ENCODE measurements at places on chromosomes 7 and 10.

DNA sequence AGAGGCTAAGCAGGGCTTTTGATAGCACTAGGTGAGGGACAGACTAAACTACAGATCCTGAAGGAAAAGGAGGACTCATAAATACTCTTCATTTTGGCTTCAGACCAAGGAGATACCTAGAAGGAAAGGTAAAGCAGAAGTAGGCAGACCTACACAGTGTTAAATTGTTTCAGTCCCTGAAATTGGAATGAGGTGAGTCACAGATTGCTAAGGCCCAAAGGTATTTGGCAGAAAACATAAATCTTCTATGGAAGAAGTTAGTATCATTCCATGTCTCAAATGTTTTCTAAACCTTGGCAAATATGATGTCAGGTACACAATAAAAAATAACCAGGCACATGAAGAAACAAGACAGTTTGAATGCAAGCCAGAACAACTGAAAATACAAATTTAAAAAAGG lies 30.0 kb downstream of the MTERF1 start:
- no peak for DNase-seq

DNA sequence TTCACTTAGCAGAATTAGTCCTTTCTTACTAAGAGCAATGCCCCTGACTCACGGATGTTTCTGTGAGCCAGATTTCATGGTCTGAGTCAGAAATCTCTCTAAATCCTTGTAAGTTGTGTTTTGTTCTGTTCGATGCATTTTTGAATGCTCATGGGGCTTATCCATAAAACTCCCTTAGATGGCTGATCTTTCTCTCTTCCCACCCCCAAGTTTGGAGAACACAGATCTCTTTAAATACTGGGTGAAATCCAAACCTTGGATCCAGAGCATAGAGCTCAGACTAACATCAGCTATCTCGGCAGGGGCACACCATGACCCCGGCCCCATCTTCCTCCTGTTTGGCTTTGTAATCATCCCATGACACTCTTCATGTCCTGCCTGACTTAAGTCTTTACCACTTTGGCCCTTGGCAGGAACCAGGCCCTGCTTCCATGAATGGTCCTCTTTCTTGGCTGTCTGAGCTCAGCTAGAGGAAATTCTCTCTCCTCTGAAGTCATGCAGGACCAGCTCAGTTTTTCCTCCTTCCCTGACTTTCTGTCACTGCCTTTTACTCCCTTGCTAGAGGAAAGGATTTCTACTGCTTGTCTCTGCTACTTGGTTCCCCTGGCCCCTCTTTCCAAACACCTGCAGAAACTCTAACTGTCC lies 120.4 kb upstream of the RAB11FIP2 start:
- no peak for DNase-seq

GRCh38 chr7:33044401-33044718 lies 18.2 kb downstream of the NT5C3A start:
- no peak for DNase-seq

DNA sequence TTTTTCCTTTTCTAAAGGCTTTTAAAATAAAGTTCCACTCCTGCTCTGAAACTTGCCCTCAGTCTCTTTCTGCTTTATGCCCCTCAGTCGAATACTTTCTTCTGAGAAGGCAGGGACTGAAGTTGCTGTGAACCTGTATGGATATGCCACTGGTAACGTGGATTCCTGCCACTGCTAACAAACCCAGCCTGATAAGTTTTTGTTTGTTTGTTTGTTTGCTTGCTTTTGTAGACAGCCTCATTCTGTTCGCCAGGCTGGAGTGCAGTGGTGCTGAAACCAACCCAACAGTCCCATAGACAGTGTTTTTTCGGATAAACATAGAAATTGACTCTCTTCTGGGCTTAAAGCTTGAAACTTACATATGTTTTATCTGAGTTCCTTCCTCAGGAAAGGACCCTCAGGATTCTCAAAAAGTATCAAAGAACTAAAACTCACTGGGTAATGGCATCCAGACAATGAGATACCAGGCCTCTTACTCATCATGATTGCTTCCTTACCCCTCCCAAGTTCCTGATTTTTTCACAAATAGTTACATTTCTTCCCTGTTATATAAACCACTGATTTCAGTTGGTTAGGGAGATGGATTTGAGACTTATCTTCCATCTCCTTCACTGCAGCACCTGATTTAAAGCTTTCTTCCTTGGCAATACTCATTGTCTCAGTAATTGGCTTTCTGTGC lies 273.6 kb downstream of the SDHAF3 start:
- no peak for DNase-seq

GRCh38 chr10:35400595-35401268 lies 64.4 kb downstream of the CCNY start:
- DNase-seq, result no peak

GRCh38 chr10:68231817-68232251 lies at the start of gene ATOH7:
Gene ATOH7, minus strand, starts transcription at chr10:68232113. Its CDS starts 436 bp downstream, at chr10:68231677.
- DNase-seq, result no peak

DNA sequence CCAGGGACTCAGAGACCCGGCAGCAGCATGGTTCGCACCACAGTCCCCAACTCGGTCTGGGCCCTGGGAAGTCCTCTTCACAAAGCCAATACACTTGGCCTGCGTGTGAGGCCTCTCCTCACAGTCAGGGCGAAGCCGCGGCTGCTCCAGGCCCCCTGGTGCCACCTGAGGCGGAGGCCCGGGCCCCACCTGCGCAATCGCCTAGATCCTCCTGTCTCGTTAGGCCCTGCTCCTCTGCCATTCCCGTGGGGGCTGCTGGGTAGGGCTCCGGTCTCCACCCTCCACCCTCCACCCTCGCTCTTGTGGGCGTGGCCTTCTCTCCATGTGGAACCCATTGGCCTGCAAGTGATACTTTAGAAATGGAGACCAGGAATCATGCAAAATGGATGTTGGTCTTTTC lies 553.3 kb downstream of the INHBA start:
- no peak for DNase-seq

GRCh38 chr10:72250666-72251065 lies 23.1 kb upstream of the DDIT4 start:
- DNase-seq, result no peak

- no peak for DNase-seq
Measured at GRCh38 chr10:131203456-131204357, 107.8 kb downstream of the TCERG1L start.

GRCh38 chr10:75555323-75555722 lies 123.9 kb downstream of the LRMDA start:
- no peak for DNase-seq

DNA sequence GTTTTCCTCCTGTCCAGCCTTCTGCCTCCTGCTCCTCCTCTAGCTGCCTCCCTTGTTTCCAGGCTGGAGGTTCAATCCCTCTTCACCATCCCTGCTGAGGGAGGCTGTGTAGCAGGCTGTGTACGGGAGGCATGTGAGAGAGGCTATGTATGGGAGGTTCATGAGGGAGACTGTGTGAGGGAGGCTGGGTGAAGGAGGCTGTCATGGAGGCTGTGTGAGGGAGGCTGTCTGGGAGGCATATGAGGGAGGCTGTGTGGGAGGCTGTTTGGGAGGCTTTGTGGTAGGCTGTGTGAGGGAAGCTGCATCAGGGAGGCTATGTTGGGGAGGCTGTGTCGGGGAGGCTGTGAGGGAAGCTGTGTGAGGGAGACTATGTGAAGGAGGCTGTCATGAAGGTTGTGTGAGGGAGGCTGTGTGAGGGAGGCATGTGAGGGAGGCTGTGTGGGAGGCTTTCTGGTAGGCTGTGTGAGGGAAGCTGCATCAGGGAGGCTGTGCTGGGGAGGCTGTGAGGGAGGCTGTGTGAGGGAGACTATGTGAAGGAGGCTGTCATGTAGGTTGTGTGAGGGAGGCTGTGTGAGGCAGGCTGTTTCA lies 123.7 kb upstream of the RNF32 start:
- no peak for DNase-seq

Data from CD14-positive monocyte (primary cell).